Dorsolateral prefrontal cortex (tissue), 122 donors: ENCODE measurements at places on chromosomes 4 and X.

DNA sequence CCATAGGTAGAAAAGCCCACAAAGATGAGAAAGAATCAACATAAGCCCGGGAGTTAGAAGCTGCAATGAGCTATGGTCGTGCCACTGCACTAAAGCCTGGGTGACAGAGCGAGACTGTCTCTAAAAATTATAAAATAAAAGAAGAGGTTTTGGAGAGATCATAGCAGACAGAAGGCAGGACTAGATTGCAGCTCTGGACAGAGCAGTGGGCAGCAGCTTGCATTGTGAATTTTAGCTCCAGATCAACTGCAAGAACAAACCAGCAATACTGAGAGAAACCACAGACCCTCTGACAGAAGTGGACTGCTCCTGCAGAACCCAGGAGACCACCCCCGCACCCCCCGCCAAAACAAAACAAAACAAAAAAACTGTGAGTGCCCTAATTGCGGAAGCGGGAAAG, 30.6 kb downstream of the SOWAHB start:
- no peak for DNase-seq

DNA sequence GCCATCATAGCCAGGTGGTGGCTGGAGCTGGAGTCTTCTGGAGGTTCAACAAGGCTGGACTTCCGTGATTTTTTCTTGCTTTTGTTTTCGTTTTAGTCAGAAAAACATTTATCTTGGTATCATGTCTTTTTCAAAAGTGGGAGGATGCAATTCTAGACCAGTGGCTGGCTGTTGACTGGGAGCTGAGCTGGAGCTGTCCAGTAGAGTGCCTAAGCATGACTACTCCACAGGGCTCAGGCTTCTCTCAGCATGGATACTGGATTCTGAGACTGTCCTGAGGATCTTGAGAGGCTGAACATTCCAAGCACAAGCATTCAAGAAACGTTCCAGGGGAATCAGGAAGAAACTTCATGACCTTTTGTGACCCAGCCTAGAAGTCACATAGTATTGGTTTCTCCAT, 598.1 kb downstream of the MID1IP1 start:
- DNase-seq = no peak

DNA sequence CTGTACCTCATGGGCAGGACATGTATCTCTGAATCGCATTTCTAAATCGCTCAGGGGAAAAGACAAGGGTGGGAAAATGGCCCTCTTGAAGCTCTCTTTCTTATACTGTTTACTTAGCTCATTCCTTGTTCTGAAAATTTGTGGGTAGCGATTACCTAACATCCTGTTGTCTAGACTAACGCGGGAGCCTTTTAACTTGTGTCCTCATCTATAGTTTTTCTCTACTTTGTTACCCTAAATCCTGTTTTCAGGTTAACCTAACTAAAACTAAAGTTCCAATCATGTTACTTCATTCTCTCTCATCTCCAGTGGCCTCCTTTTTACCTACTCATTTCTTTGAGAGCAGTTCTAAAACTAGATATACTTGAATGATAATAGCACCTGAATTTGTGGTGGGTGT, 45.0 kb downstream of the SNX25 start:
- DNase-seq = no peak

- no peak for DNase-seq
Observed at GRCh38 chr4:52234561-52235440, 183.7 kb downstream of the SPATA18 start.

DNA sequence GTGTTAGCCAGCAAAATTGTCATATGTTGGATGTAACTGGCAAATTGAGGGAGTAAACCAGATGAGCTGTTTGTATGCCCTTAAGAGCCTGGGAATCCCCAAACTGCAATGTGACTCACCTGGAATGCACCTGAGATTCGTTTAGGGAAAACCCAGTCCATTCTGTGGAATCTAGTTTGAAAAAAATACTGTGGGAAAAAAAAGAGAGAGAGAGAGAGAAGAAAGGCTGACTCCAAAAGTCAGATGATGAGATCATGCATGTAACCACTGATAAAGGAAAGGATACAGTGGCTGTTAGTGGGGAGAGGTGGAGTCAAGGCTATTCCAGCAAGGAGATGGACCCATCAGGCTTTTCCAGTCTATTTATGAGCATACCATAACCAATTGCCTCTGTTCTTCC, 48.5 kb downstream of the SLC9A7 start:
- DNase-seq = no peak

GRCh38 chr4:39970671-39971640, 6.8 kb downstream of the PDS5A start:
- no peak for DNase-seq

GRCh38 chr4:169618286-169618685, 2.1 kb upstream of the CLCN3 start:
- no peak for DNase-seq

DNA sequence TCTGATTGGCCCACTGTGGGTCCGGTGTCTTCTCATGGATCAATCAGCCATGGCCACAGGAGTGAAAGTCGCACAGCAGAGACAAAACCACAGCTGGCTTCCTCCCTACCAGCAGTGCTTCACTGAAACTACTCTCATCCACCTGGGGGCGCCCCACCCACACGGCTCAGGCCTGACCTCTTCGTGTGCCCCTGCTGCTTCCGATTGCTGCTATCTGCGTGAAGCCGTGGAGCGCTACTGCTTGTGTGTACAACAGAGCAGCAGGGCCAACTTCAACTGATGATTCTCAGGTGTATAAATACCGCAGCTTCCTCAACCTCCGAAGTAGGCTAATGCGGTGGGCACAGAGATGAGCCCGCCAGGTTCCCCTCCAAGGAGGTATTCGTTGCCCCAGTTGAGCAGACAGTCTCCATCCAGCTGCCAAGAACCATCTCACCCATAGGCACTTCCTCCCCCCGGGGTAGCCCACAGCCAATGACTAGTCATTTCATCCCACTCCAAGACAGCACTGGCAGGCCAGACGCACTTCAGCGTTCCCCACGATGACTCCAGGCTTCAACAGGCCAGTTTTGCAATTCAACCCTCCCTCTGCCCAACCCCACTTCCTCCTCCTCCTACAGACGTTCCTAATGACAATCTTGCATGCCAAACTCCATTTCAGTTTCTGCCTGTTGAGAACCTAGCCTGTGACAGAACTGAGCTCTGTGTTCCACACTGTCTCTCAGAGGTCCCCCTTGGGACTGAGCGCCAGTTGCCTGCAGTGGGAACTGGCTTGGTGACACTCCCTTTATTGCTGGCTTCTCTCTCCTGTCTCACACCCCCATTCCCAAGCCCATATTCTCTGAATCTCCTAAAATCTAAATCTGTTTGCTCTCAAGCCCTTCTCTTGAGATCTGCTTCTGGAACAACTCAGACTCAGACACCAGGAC, 41.3 kb upstream of the ATP6AP2 start:
- no peak for DNase-seq

GRCh38 chrX:45592101-45592500, 391.4 kb upstream of the DIPK2B start:
- no peak for DNase-seq

- DNase-seq = no peak
Observed at GRCh38 chrX:120293015-120293414, 18.2 kb downstream of the TMEM255A start.

DNA sequence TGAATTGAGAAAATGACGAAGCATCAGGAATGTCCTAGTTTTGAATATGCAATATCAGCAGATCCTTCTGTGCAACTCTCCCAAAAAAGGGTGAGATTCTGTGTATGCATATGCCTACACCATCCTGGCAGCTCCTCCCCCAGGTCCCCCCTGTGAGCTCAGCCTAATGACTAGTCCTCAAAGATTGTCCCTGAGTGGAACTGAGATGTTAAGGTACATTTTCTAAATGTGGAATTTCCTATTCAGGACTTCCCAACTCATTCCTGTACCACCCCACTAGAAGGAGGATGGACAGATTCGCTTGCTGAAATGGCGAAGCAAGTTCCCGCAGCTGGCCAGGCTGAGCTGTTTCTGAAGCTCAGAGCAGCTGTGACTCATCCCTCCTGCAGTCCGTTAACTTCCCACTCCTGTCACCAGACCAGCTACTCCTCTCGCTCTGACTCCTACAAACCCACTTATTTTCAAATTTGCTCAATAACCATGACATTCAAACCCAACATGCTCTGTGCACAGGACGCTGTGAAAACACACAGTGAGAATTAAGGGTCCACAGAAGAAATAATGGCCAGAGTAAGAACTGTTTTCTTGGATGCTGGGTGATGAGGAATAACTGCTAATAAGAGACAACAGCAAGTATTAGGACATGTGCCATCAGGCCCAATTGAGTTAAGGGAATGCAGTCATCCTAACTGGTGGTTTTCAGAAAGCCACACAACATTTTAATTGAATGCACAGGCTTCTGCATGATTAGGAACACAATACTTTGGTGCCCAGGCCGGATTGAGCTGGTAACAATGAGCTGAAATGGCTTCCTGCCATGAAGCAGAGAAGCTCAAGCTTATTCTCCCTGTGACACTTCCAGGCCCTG, 40.0 kb upstream of the IRF2 start:
- peak; percentile 60 for DNase-seq

DNA sequence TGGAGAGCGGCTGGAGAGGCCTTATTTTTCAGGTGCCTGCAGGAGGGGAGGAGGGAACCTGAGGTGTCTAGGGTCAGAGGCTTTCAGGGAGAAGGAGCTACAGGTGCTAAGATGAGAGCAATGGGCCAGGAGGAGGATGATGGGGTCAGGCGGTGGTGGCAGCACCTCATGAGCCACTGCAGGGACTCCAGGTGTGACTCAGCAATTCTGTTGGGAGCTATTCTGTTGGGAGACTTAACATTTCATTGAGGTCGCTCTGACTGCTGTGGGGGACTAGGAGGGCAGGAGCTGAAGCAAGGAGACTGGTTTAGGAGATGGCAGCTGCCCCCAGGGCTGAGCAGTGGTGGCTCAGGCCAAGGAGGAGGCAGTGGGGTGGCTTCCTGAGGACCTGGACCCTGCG, 65.0 kb downstream of the CLDN34 start:
- DNase-seq = no peak

DNA sequence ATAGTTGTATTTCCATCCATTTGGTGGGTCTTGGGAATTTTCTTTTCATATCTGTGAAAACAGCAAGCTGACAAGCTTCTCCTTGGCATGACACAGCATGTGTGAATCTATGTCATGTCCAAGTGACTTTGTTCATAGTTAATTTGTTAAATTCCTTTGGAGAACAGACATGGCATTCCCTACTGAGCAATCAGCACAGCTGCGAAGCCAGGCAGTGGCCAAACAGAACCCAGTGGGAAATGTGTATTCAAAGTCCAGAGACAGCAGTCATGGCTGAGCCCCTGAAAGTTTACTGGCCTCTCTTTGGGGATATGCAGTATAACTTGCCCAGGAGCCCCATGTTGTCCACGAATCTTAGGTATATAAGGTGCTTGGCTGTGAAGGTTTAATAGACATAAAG, 474.7 kb downstream of the NKX6-1 start:
- DNase-seq = no peak

DNA sequence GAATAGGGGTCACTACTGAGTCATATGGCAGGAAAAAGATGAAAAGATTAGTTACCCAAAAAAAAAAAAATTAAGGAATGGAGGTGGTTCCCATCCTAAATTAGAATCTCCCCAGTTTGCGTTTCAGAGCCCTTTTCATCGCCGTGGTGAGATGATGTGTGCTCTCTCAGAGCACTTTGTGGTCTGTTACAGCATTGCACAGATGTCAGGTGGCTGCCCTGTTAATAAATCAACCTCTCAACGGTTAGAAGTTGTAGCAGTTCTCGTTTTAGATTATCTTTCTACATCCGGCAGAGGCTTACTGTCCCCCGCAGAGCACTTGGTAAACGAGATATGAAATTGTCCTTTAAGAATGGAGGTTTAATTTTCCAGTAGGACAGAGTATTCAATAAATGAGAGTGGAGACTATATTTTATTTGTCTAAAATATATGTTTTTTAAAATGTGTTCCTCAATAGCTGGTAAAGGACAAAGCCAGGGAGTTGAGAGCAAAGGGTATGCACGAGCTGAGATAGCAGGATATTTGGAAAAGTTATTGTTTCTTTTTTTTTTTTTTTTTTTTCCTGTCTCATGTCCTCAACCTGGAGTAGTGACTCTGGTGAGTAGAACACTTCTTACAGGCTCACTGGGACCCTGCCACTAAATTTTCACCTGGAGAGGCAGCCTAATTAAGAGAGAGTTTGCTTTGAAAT, 26.9 kb downstream of the AFF1 start:
- no peak for DNase-seq
